ENCODE measurements at places on chromosomes 13 and 19.

- DNase-seq, result peak; percentile 41
These were observed 195.5 kb downstream of the RGCC start for GRCh38 chr13:41652735-41653361.

GRCh38 chr19:52778811-52779210 is 7.8 kb downstream of the ZNF600 start:
- no peak for DNase-seq

DNA sequence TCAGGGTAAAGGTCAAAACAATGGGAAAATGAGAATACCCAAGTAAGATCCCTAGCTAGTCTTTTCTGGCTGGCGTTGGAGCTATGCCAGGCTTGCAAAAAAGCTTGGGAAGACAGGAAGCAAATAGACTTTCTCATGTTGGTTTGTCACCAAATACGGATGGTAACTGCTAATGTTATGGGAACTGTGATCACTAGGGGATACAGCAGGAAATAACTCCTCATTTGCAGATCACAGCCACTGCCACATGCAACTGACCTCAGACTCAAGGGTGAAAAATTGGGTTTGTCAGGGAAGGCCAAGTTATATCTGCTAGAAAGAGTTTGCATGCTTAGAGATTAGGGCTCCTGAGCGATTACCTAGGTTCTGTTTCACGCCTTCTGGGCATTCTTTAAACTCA is 162.9 kb downstream of the NHLRC3 start:
- no peak for DNase-seq

- DNase-seq, result no peak
These were observed 4.8 kb downstream of the ATP4A start for GRCh38 chr19:35558400-35559280.

GRCh38 chr19:54077334-54077733 is 3.8 kb downstream of the TARM1 start:
- DNase-seq, result peak; percentile 74

DNA sequence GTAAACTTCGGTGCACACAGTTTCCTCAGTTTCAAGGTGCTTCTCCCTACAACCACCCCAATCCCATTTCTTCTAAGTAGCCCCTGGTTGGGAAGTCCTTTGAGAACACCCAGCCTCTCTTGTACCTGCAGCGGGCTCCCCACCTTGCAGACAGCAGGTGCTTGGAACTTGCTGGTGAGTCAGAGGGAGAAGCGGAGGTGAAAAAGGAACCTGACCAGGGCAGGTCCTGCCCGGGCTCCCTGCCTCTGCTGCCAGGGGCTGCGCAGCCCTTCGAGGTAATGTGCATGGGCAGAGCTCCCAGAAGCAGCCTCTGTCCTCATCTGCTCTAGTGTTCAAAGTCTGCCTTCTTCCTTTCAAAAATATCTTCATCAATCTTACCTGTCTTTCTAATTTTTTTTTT is 274.0 kb upstream of the SOX1 start:
- DNase-seq, result no peak

DNA sequence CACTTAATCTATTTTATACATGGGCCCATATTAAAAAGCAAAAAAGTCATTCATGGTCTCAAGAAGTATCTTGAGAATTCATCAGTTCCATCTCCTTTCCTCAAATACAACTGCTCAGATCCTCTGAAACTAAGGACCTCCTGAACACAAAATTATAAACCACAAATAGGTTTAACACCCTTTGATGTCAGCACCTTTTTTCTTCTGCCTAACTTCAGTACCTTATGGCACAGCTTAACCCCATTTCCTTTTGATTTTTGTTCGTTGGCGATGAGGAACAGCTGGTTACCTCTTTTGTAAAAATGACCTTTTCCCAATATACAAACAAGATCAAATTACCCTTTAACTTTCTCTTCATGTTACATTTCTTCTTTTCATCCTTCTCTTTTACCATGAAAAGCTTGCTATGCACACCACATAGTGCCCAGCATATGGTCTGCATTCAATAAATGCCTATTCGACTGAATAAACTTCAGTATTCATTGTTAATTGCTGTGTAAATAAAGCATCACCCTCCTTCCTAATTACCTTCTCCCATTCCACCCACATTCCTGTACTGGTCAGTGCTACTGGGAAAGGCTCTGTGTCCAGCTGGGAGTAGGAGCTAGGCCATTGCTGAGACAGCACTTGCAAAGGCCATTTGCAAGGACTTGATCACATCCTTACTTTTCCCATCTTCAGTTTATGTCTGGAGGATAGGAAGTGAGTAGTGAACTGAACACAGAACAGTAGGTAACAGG is 317.9 kb downstream of the SHISA2 start:
- no peak for DNase-seq

DNA sequence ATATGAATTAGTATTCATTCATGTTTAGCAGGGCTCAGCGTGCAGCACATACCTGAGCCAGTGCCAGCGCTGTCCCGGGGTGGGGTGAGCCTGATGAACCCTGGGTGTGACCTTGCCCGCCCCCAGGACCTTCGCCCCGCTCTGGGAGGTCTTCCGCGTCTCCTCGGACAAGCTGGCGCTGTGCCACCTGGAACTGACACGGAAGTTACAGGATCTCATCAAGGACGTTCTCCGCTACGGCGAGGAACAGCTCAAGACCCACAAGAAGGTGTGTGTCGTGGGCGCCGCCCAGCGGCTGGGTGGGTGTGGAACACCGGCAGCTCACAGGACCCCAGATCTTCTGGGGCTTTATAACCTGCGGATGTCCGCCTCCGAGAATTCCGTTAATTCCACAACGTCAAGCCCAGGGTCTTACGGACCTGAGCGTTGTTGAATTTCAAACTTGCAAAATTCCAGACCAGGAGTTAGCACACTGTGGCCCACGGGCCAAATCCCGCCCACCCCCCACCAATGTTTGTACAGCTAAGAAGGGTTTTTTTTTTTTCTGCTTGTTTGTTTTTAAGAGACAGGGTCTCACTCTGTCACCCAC is 15.4 kb downstream of the FCHO1 start:
- peak; percentile 88 for DNase-seq

GRCh38 chr13:97757807-97758206 is 195.7 kb upstream of the IPO5 start:
- DNase-seq, result no peak

DNA sequence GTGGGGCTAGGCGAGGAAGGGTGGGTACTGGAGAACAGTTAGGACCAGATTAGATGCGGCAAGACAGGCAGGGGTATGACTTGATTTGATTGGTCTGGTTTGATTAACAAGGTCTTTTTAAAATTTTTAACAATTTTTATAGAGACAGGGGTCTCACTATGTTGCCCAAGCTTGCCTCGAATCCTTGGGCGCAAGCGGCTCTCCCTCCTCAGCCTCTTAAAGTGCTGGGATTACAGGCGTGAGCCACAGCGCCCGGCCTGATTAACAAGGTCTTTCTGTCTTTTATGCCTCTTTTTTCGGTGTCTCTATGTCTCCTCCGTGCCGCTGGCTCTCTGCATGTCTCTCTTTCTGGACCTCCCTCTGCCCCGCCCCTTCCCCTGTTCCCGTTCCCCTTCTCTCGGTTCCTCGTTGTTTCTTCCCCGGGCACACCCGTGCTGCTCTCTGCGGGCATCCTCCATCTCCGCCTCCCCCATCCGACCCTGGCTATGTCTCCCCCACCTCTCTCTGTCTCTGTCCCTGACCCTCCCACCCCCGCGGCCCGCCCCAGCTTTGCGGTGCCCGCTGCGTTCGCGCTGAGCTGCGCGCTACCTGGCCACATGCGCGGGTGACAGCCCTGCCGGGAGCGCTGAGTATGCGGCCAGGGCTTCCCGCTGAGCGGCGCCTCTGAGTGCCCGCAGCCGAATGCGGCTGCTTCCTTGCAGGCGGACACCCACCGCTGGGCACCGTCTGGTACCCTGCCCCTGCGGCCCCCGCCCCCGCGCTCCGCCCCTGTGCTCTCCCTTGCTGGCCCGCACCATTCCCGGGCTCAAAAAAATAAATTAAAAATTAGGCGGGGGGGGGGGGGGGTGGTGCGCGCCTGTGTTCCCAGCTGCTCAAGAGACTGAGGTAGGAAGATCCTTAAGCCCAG is 8.1 kb upstream of the SDHAF1 start:
- DNase-seq, result peak; percentile 78

GRCh38 chr19:41872775-41873647 is 4.1 kb upstream of the CD79A start:
- no peak for DNase-seq

GRCh38 chr13:112795277-112795676 is 105.4 kb downstream of the ATP11A start:
- DNase-seq, result no peak

GRCh38 chr13:100124265-100124664 is 35.4 kb downstream of the PCCA start:
- no peak for DNase-seq

GRCh38 chr19:3949997-3950859 is 17.4 kb downstream of the NMRK2 start:
- DNase-seq, result no peak

- peak; percentile 36 for DNase-seq
These were observed 73.1 kb downstream of the TNFSF13B start for GRCh38 chr13:108342369-108343289.

- no peak for DNase-seq
These were observed 96.8 kb downstream of the ATP8A2 start for GRCh38 chr13:25468325-25469168.

- no peak for DNase-seq
These were observed 14.0 kb upstream of the VSTM2B start for GRCh38 chr19:29511768-29512167.

DNA sequence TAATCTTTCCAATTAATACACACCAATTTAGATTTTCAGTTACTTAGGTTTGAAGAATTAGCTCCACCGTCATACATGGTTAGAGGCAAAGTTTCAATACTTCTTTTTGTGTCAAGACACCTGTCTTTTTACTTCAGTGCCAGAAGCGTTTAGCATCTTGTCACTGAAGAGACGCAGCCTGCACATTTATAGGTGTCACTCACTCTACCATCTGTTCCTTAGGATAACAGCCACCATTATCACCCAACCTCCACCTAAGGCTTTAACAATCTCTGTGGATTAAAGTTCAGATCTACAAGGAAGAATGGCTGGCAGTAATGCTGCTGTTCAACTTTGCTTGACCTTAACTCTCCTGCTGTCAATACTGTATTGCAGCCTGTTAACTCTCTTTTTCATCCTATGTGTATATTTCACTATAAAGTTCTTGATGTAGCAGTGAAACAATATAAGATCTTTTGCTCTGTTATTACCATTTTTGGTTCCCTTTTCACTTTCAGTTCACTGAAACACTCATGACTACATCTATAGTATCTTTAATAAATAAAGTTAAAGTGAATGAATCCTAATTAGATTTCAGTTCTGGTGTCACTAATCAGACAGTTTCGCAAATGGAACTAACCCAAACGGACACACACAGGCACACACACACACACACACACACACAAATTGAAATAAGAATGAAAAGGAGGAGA is 435.6 kb downstream of the PCDH9 start:
- DNase-seq, result no peak

- no peak for DNase-seq
These were observed 15.1 kb upstream of the RUBCNL start for GRCh38 chr13:46402178-46402577.

- no peak for DNase-seq
These were observed 6.0 kb downstream of the GPR183 start for GRCh38 chr13:99301056-99301838.

DNA sequence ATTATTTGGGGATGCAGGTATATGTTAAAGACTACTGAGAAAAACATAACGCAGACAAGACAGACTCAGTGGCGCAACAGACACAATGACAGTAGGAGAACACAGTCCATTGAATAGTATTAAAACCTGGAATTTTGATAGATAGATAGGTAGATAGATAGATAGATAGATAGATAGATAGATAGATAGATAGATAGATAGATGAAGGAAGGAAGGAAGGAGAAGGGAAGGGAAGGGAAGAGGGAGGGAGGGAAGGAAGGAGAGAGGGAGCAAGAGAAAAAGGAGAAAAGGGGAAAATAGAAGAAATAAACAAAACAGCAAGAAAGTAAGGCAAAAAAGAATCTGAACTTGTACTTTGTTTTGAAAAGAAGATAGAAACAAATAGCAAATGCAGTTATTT is 404.5 kb downstream of the FOXO1 start:
- DNase-seq, result no peak

DNA sequence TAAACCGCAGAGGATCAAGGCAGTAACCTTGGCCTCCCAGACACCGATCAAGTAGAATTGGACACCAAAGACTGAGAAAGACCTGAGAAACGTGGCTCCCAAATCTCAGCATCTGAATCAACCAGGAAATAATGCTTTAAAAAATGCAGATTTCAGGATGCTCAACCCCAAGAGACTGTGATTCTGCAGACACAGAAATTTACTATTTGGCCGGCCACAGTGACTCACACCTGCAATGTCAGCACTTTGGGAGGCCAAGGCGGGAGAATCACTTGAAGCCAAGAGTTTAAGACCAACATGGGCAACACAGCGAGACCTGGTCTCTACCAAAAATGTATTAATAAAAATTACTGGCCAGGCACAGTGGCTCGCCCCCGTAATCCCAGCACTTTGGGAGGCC is 6.2 kb downstream of the ABCC4 start:
- DNase-seq, result no peak

GRCh38 chr19:40341601-40342482 is 6.4 kb downstream of the C19orf47 start:
- no peak for DNase-seq

- DNase-seq, result no peak
These were observed 180.6 kb downstream of the COG6 start for GRCh38 chr13:39836038-39836437.

- no peak for DNase-seq
These were observed 9.3 kb downstream of the MAP3K10 start for GRCh38 chr19:40200341-40201099.

GRCh38 chr19:35430409-35431144 is 17.5 kb upstream of the FFAR2 start:
- peak; percentile 60 for DNase-seq

GRCh38 chr19:35776102-35776788 is 881 bp downstream of the ARHGAP33 start:
- DNase-seq, result no peak

- DNase-seq, result no peak
These were observed 64.2 kb downstream of the DPY19L3 start for GRCh38 chr19:32469795-32470194.

DNA sequence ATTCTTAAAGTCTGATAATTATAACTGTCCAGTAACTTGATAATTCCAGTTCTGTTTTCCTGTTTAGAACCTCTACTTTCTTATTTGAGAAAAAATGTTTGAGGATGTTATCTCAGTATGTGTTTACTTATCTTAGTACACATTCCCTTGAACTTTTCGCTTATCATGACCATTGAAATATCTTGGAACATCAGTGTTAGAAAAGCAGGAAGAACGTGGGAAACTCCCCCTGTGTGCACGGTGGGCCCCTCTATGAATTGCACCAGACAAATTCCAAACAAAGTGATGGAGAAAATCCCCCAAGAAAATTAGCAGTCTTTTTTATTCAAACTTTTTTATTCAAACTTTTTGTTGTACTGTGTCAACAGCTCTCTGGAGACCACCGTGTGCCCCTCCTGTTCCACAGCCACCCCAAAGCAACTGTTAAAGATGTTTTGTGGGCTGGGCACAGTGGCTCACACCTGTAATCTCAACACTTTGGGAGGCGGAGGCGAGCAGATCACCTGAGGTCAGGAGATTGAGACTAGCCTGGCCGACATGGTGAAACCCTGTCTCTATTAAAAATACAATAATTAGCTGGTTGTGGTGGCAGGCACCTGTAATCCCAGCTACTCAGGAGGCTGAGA is 78.3 kb upstream of the PEG3 start:
- DNase-seq, result no peak

- DNase-seq, result no peak
These were observed 29.7 kb downstream of the MLLT1 start for GRCh38 chr19:6250024-6250615.
